ENCODE measurements at places on chromosomes 1 and 21.

- no peak for DNase-seq
Measured at GRCh38 chr1:14320518-14320917, 278.0 kb upstream of the KAZN start.

- no peak for DNase-seq
Measured at GRCh38 chr1:220696863-220697231, 6.7 kb downstream of the C1orf115 start.

DNA sequence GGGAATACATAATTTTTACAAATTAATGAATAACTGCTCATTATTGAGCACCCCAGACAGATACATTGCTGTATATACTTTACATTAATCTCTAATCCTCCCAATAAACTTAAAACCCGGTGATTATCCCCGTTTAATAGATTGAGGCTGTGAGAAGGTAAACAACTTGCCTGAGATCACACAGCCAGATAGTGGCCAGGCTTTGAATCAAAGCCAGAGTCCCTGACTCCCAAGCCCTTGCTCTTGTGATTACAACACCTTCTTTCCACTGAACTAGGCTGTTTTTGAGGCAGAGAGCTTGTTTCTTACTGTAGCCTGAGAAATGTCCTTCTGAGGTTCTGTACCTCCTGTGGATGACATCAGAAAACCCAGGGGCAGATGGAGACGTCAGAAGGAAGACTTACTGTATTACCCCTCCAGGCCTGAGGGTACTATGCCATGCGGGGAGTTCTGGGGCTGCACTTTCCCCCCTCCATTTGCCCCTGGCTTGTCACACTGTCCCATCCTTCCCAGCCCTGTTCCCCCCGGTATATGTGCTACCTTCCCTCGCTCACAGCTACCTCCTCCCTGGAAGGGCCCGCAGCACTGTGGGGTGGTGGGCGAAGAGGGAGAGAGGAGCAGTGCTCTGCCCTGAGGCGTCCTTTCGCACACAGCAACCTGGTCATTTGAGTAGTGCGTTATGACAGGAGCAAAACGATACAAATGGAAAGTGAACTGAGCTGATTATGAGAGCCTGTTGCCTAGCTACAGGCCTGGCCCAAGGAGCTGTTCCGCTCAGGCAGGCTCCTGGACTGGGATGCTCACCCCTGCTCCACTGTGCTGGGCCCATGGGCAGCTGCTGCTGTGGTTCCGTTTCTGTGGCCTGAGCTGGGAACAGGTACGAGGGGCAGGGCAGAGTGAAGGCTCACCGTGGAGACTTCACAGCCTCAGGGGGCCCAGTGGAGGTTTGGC is 4.6 kb downstream of the KCNC4 start:
- DNase-seq, result no peak

DNA sequence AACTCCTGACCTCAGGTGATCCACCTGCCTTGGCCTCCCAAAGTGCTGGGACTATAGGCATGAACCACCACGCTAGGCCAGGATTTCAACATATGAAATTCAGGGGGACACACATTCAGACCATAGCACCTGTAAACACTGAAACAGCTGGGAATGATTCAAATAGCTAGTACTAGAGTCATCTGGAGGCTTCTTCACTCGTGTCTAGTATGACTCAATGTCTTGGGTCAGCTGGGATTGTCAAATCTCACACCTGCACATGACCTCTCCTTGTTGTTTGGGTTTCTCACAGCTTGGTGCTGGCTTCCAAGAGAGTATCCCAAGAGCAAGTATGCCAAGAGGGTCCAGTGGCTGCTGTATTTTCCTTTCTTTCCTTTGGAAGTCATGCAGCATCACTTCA is 75.1 kb downstream of the PGM1 start:
- no peak for DNase-seq

DNA sequence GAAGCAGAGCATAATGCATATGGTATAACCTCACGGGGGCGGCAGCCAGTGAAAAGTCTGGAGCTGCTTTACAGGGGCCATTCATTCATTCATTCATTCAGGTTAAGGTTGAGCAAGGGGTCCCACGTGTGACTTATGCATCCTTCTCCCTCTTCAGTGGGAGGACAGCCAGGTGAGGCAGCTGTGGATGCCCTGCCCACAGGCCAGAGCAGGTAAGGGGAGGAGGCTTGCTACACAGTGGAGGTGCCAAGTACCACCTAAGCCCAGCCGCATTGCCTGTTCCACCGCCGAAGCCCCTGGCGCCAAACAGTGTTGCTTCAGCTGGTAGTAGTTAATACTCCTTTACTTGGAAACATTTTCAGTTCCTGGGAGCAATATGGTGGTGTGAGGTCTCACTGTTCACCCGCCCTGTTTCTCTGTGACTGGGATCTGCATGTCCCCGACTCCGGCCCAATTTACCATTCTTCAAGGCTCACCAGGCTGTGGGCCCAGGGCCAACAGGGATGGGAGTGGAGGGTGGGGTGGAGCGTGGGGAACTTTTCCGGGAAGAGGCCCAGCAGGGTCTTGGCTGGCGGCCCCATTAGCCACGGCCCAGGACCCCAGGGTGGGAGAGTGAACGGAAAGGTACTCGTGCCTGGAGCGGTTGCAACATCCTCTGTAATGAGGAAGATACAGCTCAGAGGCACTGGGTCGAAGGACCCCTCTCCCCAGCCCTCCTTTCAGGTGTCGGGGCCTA is 722 bp upstream of the PODN start:
- DNase-seq, result no peak

DNA sequence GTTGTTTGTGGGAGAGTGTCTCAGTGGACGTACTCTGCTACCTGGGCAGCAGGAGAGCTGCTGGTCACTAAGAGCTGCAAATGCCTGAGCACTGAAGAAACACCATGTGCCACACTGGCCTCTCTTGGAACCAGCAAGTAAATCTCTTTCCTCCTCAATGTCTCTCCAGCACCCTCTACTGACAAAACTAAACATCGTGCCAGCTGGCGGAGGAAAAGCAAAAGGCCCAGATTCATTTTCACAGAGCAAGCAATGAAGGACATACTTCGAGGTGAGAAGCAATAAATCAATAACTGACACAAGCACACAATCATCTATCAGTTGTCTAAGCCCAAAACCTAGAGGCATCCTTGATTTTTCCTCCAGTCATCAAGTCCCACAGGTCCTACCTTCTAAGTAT is 78.1 kb downstream of the RERE start:
- no peak for DNase-seq

- DNase-seq, result no peak
Measured at GRCh38 chr1:33042831-33043230, 6.1 kb upstream of the AK2 start.

DNA sequence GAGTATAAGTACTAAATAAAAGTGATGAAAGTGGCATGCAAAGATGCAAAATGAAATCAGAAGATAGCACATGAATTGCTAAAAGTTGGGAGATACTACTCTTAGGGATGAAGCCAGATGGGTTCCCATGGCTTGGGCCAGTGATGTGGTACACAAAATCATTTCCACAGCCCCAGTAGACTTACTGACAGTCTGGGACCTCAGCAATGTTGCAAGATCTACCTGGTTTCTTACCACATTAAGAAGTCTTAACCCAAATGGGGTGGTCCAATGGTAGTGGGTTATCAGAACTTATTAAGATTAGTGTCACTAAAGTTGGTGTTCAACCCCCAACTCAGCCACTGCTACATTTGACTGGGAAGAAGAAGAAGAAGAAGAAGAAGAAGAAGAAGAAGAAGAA is 227.7 kb upstream of the IRF2BP2 start:
- DNase-seq, result no peak

- no peak for DNase-seq
Measured at GRCh38 chr1:210448297-210448892, 119.7 kb downstream of the HHAT start.

DNA sequence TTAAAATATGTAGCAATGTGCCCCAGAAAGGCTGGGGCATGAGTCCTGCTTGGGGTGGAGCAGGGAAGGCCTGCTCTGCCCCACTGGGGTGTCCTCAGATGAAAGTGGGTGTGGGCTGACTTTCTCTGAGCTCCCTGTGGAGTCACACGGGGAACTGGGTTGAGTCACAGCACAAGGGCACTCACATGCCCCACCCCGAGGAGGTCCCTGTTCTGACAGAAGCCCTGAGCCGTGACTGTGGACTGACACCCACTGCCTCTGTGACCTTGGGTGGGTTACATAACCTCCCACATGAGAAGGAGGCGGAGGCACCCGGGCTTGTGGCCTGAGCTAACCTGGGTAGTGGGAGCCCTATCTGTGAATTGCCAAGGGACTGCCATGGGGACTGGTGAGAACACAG is 52.5 kb upstream of the TINAGL1 start:
- DNase-seq, result no peak

DNA sequence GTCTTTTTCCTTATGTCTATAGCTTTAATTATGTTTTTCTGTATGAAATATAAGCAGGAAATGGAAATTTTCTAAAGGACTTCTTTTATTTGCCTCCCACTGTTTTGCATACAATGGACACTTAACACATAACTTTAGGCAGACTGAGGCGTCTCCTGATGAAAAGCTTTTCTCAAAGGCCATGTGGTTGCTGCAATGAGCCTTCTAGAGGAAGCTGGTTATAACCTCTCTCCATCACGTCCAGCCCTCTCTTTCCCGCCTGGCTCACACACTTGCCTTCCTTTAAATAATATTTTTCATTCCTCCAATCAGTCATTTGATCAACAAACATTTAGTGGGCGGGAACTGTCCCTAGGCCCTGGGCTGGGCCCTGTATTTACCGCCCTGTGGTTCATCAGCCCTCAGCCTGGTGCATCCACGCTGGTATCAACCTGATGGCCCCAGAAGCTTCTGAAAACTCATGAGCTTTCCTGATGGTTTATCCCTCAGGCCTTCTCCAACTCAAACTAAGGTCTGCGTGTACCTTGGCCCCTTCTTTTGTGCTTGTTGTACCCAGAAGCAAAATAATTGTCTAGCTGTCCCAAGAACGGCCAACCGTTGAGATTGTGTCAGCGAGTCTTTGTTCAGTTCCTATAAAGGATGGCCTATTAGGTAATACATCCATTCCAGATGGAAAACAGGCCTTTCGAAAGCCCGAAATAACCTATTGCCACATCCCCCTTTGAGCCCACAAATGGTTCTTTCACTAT is 75.3 kb upstream of the LYST start:
- no peak for DNase-seq

- DNase-seq, result no peak
Measured at GRCh38 chr21:29256126-29256910, 42.4 kb upstream of the BACH1 start.

- no peak for DNase-seq
Measured at GRCh38 chr1:183609313-183609712, 19.1 kb upstream of the NCF2 start.

DNA sequence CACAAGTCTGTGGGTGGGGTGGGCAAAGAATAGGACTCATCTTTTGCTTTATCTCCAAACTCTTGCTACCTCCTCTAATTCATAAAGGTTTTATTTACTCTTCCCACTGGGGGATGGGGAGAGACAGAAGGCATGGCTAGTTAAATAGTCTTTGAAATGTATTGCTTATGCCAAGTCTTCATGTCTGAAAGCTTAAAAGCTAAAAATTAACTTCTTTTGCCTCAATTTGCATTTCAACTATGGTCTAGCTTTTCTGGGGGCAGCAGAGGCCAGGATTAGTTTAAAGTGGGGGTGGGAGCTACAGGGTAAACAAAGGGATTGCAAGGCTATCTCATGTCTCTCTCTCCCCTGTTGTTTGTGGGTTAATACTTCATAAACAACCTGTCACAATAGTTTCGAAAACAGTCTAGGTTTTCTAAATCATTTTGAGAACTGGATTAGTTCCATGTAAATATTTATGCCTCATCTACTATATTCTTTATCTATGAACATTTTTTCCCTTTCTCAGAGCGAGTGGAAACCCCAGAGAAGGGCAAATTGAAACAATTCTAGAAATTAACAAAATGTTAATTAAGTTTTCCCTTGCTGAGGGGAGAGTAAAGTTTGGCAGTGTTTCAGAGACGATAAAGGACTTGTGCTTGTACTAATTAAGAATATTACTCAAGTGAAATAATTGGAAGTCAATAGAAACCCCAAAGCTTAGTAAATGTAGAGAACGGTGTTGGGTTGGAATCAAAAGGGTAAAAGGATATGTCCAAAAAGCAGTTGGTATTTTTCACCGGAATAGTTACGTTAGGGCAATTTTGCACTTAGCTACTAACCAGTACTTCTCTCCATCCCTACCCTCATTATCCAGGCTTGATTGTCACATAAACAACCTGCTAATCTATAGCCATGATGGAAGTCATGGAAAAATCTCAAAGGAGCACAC is 182.2 kb downstream of the GIPC2 start:
- no peak for DNase-seq

GRCh38 chr1:47803815-47804501 is 193.2 kb downstream of the TRABD2B start:
- no peak for DNase-seq

- no peak for DNase-seq
Measured at GRCh38 chr1:183025782-183026774, 2.9 kb downstream of the LAMC1 start.

DNA sequence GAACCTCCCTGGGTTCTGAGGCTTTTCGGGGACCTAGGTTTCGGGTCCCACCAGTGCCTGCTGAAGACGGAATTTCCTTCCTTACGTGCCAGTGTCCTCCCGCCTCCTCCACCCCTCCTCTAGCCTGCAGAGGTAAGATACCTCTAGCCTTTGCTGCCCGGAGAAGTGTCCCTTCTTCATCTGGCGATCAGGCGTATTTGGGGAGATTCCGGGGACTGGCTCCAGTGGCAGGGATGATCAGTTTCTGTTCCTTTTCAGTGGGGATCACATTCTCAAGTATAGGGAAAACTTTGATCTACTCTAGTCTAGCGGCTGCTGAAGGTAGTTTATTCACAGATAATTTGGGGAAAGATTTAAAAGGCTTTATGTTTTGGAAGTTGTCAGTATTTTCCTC is 674 bp downstream of the CEP350 start:
- no peak for DNase-seq

DNA sequence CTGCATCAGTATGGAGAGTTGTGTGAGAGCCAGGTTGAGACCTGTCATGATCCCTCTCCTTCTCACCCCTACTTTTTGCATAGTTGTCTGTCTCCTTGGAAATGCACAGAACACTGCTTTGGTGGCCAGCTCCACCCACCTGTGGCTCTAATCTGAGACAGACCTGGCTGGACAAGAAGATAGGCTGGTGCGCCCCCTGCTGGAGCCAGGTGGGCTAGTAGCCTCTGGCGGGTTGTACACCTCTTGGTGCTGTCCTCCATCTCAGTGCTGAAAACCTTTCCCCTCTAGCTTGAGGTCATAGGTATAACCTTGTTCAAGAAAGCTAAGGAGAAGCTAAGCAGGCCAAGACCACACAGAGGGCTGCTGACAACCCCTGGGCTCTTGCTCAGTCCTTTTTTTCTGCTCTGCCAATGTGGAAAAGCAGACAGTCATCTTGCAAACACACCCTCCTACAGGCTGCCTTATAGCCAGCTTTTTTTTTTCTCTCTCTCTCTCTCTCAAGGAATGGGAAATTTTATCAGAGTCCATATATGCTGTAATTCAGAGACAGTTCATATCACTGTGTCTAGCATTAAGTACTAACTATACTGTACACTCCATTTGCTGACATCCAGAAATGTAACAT is 58.8 kb upstream of the SPATA6 start:
- DNase-seq, result no peak

- no peak for DNase-seq
Measured at GRCh38 chr1:233357595-233358397, 30.3 kb downstream of the MAP3K21 start.
